Stimulated activated CD4-positive, alpha-beta T cell treated with anti-CD3 and anti-CD28 coated beads, TNF-alpha, amount 100 ng/mL, for 4 hours (primary cell): ENCODE measurements at places on chromosomes 16 and 17.

DNA sequence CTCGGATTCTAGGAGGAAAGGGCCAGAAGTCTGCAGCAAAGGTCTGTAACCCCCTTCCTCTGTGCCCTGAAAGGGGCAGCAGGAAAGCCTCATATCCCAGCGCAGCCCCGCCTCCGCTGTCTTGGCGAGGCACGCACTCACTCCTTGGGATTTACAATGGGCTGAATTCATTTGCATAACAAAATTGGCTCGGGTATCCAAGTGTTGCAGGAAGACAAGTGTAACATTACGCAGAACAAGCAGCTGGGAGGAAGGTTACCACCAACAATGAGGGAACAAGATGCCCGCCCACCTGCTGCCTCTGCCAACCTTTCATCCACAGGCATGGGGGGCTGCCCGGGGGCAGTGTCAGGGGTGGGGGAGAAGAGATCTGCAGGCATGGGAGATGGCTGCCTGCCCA, 130.4 kb downstream of the MRM1 start:
- no peak for DNase-seq

DNA sequence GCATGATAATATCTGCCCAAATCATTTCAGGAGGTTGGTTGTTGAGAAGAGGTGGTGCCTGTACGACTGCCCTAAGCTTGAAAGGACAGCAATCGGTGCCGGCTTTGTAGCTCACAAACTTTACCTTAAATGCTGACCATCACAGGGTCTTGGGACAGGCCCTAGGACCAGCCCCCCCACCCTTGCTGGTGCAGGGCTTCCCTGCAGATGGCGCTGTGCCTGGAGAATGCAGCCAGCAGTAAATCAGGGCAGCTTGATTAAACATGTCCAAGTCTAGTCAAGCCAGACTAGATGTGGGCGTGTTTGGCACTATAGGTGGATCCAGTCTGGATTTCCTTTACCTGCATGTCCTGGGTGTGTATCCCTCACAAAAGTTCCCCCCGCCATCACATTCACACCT, 135.5 kb upstream of the CRHR1 start:
- DNase-seq = no peak

GRCh38 chr16:55418586-55418985, 60.4 kb upstream of the MMP2 start:
- DNase-seq = no peak

GRCh38 chr16:73232555-73233328, 184.8 kb upstream of the ZFHX3 start:
- DNase-seq = no peak

GRCh38 chr17:47729476-47729875, 3.6 kb upstream of the TBX21 start:
- DNase-seq = no peak

- DNase-seq = no peak
These were observed 321.1 kb downstream of the HS3ST3B1 start for GRCh38 chr17:14621826-14622614.

GRCh38 chr16:1045993-1046911, 26.3 kb upstream of the SSTR5 start:
- DNase-seq = no peak

DNA sequence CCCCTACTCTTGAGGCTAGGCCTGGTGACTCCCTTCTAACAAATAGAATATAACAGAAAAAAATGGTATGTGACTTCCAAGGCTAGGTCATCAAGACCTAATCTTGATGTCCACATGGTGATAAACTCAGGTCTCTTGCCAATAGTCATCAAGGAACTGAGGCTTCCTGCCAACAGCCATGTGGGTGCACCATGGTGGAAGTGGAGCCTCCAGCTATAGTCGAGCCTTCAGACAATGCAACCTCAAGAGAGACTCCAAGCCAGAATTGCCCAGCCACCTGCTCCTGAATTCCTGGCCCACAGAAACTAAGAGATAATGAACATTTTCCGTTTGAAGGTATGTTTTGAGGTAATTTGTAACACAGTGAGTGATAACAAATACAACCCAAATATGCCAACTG, 55.9 kb upstream of the SREBF1 start:
- no peak for DNase-seq

- DNase-seq = peak; percentile 75
These were observed 2.1 kb upstream of the EPOP start for GRCh38 chr17:38676706-38677504.

DNA sequence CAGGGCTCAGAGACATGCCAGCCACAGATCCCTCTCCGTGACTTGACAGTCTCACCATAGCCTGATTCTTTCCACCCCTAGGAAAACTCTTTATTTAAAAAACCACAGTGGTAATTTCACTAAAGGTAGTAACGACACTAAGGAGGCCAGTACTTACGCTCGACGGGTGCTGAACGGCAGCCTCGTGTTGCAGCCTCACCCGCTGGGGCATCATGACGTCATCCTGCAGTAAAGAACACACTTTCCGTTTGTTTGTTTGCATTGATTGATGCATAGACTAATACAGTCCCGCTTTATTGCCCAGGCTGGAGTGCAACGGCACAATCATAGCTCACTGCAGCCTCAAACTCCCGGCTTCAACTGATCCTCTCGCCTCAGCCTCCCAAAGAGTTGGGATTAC, 65.1 kb upstream of the METRNL start:
- DNase-seq = no peak

GRCh38 chr17:40075201-40075941, 12.6 kb downstream of the THRA start:
- peak; percentile 50 for DNase-seq

- DNase-seq = peak; percentile 71
These were observed 26.4 kb upstream of the SLC7A5 start for GRCh38 chr16:87895641-87896141.

DNA sequence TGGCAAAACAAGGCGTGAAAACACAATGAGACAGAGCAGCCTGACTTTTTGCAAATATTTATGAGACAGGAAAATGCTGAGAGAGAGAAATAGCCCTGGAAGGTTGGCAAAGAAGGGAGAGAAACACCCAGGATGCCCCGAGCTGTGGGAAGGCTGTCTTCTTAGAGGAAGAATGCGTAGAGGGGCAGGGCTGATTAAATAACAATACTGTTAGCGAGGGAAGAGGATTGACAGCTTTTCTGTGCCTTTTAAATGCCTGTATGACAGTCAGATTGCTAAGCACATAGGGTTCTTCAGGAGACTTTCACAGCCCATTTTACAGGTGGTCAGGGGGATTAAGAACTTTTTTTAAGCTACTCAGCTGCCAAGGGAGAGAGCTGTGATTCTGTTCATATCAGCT, 219.2 kb downstream of the SHISA9 start:
- no peak for DNase-seq

- DNase-seq = no peak
These were observed 17.5 kb downstream of the ALOX15B start for GRCh38 chr17:8056232-8056975.

DNA sequence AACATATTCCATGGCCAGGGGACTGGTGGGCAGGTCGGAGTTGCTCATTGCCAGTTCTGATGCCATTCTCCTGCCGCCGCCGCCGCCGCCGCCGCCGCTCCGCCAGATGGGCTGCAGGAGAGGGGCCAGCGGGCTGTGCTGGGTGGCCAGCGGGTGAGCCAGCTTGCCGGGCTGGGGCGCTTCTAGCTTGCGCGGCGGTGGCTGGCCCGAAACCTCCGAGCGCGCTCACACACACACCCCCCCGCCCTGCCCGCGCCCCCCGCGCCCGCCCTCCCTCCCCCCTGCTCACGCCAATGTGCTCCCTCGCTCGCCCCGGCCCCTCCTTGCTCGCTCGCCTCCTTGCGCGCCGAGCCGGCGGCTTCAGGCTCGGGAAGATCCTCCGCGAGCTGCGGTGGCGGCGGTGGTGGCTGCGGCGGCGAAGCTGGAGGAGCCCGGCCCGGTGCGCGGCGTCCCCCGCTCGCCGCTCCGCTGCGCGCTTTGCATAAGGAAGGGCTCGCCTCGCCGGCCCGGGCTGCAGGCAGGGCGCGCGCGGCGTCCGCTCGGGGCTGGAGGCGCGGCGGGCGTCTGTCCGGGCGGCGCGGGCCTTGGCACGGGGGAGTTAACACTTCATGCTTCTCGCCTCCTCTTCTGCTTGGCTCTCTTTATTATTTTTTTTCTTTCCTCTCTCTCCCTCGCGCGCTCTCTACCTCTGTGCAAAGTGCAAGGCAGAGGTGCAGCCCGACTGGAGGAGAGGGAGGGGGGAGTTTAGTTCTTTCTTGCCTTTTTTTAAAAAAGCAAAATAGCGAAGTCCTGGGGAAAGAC, 500 bp downstream of the MAF start:
- DNase-seq = no peak

- no peak for DNase-seq
These were observed 14.3 kb downstream of the CMTM4 start for GRCh38 chr16:66682271-66682670.

DNA sequence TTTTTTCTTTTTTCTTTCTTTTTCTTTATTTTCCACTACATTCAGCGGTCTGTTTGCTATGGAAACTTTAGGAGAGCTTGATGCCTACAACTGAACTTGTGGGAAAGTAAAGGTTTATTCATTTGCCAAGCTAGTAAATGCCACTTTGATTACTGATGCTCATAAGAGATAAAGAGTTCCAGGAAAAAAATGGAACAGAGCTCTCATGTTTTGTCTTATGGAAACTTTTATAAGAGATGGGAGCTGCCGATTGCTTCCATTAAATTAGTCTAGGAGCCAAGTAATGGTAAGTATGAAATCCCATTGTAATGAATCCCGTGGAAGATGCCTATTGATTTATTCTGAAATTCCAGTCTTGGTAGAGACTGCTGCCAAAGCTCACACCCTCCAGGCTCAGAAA, 7.1 kb downstream of the ANKFN1 start:
- no peak for DNase-seq
